ENCODE measurements at places on chromosomes 3 and 15.

DNA sequence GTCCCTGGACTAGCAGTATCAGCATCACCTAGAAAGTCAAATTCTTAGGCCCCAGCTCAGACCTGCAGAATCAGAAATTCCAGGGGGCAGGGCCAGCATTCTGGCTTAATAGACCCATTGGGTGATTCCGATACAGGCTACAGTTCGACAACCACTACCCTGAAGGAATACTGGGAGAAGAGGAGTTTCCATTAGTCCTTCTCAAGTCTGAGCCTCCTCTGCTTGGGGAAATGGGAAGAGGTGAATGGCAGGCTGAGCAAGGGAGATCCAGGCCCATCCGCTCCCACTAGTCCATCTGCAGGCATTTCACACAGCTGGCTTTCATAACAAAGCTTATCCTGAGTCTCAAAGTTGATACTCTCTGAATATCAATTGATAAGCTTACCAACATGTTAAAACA, 69.1 kb downstream of the MECOM start:
- no peak overlapping the region for H3K4me3 ChIP-seq
- no peak overlapping the region for H3K27ac ChIP-seq
- DNase-seq: no peak

- no peak for DNase-seq
- H3K36me3 ChIP-seq: no peaks in the 10 kb centered on the region
- peaks cover 9% of the 10 kb centered on the region for H3K4me1 ChIP-seq
- H3K27me3 ChIP-seq: no peaks in the 10 kb centered on the region
- H3K4me3 ChIP-seq: no peak overlapping the region
- no peak overlapping the region for H3K27ac ChIP-seq
These were observed 62.9 kb downstream of the KLF13 start for GRCh38 chr15:31389576-31389975.

DNA sequence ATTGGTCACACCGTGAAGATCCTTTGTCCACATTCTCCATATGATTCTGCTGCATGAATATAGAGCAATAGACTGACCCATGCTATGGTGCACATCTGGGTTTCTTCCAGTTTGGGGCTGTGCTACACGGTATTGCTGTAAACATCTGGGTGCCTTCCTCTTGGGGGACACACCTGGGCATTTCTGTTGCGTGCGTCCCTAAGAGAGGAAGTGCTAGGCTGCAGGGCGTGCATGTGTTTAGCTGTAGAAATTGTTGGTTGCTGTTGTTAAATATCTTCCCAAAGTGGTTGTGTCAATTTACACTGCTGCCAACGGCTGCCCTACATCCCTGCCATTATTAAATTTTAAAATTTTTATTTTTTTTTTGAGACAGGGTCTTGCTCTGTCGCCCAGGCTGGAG, 52.4 kb downstream of the NUP210 start:
- H3K27me3 ChIP-seq: peaks cover 5% of the 10 kb centered on the region
- DNase-seq: no peak
- H3K27ac ChIP-seq: no peak overlapping the region

DNA sequence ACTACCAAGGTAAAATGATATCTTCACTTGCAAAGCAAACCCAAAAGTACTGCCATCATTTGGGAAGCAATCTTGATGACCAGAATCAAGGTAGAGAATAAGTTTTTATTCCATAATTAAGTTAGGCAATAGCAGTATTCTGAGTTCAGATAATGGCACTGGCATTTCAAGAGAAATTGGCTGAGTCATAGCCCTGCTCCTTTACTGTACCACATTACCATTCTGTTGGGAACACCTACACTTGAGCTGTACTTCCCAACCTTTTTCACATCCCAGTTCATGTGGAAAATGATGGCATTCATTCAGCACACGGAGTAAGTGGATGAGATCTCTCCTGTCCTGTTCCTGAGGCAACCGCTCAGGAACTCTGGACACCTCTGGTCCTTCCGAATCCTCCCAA, 311.6 kb upstream of the TPRG1 start:
- no peak for DNase-seq
- H3K4me3 ChIP-seq: no peak overlapping the region
- no peak overlapping the region for H3K27ac ChIP-seq
- no peaks in the 10 kb centered on the region for H3K27me3 ChIP-seq
- H3K36me3 ChIP-seq: no peaks in the 10 kb centered on the region
- H3K4me1 ChIP-seq: no peaks in the 10 kb centered on the region

- H3K27ac ChIP-seq: no peak overlapping the region
- H3K36me3 ChIP-seq: peaks cover 48% of the 10 kb centered on the region
- no peak for DNase-seq
- H3K27me3 ChIP-seq: no peaks in the 10 kb centered on the region
- no peaks in the 10 kb centered on the region for H3K4me1 ChIP-seq
These were observed 1.9 kb downstream of the NFKBIZ start for GRCh38 chr3:101851072-101851770.

- H3K36me3 ChIP-seq: peaks cover 2% of the 10 kb centered on the region
- DNase-seq: no peak
- H3K4me1 ChIP-seq: no peaks in the 10 kb centered on the region
- H3K27me3 ChIP-seq: no peaks in the 10 kb centered on the region
- no peak overlapping the region for H3K27ac ChIP-seq
These were observed 112.7 kb downstream of the NFKBIZ start for GRCh38 chr3:101962055-101962454.

DNA sequence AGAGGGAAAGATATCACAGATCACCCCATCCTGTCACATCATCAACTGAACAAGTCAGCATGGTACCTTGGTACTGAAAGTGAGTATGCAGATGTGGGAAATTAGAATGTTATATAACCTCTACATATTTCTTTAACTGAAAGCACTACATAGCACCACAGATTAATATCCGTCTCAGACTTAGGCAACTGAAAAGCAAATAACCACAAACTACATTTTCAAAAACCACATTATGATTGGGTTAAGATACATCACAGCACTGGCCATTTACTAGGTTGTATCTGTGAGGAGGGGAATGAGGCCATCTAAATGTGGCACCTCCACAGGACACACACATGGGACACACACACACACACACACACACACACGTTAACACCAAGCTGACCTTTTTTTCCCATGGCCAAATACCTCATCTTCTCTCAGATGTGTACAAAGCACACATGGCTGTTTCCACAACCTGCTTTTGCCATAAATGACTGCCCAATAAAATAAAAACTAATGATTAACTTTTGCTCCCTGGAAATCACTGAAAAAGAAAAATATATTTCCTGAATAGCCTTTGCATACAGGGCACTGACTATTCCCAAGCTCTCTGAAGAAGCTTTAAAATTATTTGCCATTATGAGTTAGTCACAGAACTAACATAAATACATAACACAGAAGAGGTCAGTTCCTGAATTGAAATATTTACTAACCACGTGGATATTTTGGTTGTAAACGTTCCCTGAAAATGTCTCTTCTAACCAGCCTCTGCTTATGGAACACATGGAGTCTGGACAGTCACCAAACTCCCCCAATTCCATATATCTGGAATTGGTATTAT, 60.1 kb downstream of the SUMF1 start:
- H3K4me1 ChIP-seq: no peaks in the 10 kb centered on the region
- H3K36me3 ChIP-seq: no peaks in the 10 kb centered on the region
- no peak for DNase-seq
- no peaks in the 10 kb centered on the region for H3K27me3 ChIP-seq
- no peak overlapping the region for H3K27ac ChIP-seq

GRCh38 chr3:194111336-194111735, 24.6 kb upstream of the HES1 start:
- H3K4me3 ChIP-seq: no peak overlapping the region
- DNase-seq: no peak
- no peaks in the 10 kb centered on the region for H3K27me3 ChIP-seq
- no peaks in the 10 kb centered on the region for H3K36me3 ChIP-seq

DNA sequence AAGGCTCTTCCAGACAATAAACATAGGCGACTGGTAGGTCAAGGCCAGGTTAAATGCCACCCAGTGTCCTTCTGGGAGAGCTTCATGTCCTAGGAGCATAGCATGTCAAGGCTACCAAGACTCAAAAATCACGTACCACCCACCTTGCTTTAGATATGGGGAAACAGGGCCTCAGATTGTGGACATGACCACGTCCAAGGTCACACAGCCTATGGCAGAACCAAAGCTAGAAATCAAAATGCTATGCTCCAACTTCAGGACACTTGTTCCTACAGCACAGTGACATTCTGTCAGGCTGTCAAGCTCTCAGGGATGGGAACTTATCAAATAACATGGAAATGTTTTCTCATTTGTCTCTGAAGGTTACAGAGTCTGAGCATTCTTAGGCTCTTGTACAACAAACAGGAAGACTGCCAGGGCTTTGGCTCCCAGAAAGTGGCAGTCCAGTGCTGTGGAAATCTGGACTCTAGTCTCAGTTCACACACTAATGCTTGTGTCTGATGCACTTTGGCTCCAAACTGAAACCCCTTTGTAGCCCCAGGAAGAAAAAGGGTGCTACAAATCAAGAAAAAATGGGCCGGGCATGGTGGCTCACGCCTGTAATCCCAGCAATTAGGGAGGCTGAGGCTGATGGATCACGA, 170.4 kb upstream of the LPP start:
- no peak overlapping the region for H3K27ac ChIP-seq
- no peak overlapping the region for H3K4me3 ChIP-seq
- no peaks in the 10 kb centered on the region for H3K27me3 ChIP-seq
- H3K36me3 ChIP-seq: no peaks in the 10 kb centered on the region

DNA sequence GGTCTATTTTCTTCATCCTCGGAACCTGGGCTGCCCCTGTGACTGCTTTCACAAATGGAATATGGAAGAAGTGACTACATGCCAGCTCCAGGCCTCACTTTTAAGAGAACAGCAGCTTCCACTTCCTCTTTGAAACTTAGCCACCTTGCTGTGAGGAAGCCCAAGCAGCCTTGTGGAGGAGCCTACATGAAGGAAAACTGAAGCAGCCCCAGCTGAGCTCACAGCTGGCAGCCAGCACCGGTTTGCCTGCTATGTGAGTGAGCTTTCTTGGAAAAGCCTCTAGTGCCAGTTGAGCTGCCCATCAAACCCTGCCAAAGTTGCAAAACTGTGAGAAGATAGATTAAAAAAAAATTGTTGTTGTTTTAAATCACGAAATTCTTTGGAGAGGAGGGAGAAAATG, 498.0 kb upstream of the PROK2 start:
- DNase-seq: no peak
- no peaks in the 10 kb centered on the region for H3K4me1 ChIP-seq
- no peak overlapping the region for H3K4me3 ChIP-seq
- H3K27me3 ChIP-seq: no peaks in the 10 kb centered on the region

- no peak overlapping the region for H3K27ac ChIP-seq
- H3K36me3 ChIP-seq: no peaks in the 10 kb centered on the region
- no peaks in the 10 kb centered on the region for H3K27me3 ChIP-seq
- no peaks in the 10 kb centered on the region for H3K4me1 ChIP-seq
- DNase-seq: no peak
These were observed 81.2 kb downstream of the ANO10 start for GRCh38 chr3:43540624-43541023.

- DNase-seq: no peak
- H3K4me1 ChIP-seq: peaks cover 15% of the 10 kb centered on the region
- H3K36me3 ChIP-seq: peaks cover 35% of the 10 kb centered on the region
- no peaks in the 10 kb centered on the region for H3K27me3 ChIP-seq
- no peak overlapping the region for H3K27ac ChIP-seq
These were observed 15.0 kb downstream of the SPSB4 start for GRCh38 chr3:141065841-141066805.

GRCh38 chr15:40846841-40847222, 3.0 kb downstream of the SPINT1 start:
- no peaks in the 10 kb centered on the region for H3K36me3 ChIP-seq
- no peak overlapping the region for H3K4me3 ChIP-seq
- H3K27me3 ChIP-seq: no peaks in the 10 kb centered on the region
- H3K27ac ChIP-seq: no peak overlapping the region

GRCh38 chr15:79769069-79769481, 127.7 kb downstream of the MTHFS start:
- no peaks in the 10 kb centered on the region for H3K27me3 ChIP-seq
- H3K4me1 ChIP-seq: no peaks in the 10 kb centered on the region
- DNase-seq: no peak
- no peak overlapping the region for H3K4me3 ChIP-seq
- no peaks in the 10 kb centered on the region for H3K36me3 ChIP-seq

GRCh38 chr15:42704492-42704926, 32.4 kb downstream of the CDAN1 start:
- no peak overlapping the region for H3K27ac ChIP-seq
- H3K27me3 ChIP-seq: no peaks in the 10 kb centered on the region
- no peaks in the 10 kb centered on the region for H3K4me1 ChIP-seq
- H3K4me3 ChIP-seq: no peak overlapping the region
- H3K36me3 ChIP-seq: peaks cover 41% of the 10 kb centered on the region

Data from SJCRH30 (cell line).